ENCODE measurements at places on chromosomes 7 and 10.
A peak's percentile ranks its signal among the peaks of the same experiment; 100 is the strongest.

DNA sequence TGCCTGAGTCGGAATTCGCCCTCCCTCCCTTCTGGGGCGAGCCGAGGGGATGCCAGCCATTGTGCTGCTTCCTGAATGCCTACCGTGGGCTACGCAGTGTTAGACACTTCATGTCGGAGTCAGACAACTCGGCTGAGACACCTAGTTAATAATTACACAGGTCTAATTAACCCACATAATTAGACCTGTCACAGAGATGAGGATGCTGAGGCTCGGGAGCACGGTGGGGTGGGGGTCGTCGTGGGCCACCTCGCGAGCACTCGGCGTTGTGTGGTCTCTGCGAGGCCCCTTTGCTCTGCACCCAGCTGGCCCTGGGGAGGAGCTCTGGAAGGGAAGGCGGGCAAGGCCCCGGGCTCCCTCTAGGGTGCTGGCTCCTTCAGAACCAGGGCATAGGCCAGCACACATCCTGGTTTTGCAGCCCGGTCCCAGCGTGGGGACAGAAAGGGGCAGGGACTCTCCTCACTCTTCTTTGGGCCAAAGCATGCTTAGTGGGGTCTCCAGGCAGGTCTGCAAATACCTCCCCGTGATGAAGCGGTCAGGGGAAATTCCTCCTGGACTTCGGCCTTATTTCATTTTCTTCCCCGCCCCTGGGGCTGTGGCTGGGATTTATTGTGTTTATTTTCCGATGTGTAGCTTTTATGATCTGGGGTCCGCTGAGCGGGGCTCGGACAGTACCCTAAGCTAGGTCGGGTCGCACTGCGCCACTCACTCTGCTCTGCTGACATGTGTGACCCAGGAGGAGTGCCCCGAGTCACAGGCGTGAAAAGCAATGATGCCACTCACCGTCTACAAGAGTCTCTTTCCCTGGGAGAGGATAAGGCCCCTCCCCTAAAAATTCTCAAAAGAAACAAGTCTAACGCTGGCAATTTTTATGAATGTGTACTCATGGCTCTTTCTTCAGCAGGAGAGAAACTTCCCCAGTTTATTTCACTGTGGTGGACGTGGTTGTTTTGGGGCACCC lies 4.9 kb upstream of the FOXL3 start:
- DNase-seq, result no peak

DNA sequence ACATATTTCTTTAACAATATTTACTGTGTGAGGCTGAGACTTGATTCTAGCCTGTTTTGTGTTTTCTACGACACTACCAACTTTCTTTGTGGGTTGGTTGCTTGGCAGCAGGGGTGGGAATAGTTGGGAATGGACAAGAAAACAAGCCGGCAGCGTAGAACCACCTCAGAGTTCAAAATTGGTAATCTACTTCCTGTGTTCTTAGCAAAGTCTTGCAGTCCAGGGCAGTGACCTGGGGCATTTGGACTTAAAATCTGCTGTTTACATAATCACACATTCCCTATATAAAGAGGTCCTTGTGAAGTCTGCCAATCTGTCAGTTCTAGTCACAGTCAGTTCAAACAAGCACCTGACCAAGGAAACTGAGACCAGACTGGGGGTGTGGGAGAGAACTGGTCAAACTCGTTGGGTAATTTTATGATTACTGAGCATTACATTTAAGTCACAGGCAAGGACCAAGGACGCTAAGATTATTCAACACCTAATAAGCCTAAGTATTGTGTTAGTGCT lies 167.9 kb downstream of the CPEB3 start:
- no peak for DNase-seq

DNA sequence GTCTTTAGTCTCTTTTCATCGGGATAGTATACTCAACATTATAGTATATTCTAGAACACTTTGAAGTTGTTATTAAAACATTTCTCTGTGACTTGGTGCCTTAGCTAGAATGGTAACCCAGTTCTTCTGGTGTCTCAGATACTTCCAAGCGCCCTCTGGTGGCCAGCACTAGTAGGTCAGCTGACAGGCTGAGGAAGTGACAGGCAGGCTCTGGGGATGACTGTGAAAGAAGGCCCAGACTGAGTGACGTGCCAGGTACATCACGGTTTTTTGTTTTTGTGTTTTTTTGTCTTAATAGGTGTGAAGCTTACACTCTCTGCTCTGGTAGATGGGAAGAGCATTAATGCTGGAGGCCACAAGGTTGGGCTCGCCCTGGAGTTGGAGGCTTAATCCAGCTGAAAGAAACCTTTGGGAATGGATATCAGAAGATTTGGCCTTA lies 5.1 kb downstream of the COMTD1 start:
- peak; percentile 81 for DNase-seq

DNA sequence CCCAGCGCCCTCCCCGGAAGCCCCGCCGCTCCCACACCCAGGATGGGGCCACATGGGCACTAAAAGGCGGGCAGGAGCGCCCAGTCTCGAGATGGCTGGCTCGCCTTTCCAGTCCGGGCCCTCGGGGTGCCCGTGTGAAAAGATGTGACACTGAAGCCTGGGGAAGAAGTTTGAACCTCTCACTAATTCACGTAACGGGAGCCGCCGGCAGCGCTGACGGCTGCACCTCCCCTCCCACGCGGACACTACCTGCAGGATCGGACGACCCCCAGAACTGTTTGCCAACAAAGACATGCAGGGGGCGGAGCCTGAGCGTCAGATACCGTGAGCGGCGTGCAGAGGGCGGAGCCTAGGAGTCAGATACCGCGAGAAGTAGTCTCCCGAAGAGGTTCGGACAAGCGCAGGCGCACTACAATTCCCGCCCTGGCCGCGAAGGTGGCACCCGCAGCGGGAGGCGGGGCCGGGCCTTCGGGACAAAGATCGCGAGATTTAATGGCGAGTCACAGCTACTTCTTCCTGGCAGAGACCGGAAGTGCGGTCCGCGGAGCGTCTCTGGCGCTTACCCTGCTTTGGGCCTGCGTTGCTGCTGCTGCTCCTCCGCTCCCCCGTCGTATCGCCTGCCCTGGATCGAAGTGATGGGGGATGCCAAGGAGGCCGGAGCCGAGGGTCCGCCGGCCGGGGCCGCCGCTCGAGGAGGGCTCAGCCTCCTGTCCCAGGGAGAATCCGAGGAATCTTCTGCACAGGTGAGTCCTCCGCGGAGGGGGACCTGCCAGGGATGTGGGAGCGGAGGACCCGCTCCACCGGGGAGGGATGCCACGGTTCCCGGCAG lies at the start of gene EDRF1:
Gene EDRF1, plus strand, starts transcription at position 537 of the 829 bp plus-strand sequence. Its CDS starts 99 bp downstream, at position 636.
- peak; percentile 99 for DNase-seq

DNA sequence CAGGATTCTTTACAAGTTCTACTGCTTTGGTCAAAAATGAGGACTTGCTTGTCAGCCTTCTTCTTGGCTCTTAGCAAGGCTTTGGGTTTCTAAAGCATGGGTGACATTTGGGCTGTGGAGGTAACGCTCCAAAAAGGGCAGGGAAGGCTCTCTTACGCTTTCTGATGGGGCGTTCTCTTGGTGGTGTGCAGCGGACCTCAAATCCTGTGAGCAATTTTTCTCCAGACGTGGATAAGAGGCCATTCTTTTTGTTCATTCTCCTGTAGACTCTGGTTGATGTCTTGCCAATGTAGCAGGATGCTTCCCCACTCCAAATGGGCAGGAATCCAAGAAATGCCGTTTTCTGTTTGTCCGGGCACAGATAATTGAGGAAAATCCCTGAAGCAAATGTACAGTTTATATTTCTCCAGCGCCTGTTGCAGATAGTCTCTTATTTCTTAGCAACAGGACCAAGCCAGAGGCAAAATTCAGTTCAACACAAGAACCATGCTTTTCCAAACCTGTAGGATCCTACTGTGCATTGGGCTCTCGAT lies 138.4 kb upstream of the NFE2L3 start:
- DNase-seq, result no peak

DNA sequence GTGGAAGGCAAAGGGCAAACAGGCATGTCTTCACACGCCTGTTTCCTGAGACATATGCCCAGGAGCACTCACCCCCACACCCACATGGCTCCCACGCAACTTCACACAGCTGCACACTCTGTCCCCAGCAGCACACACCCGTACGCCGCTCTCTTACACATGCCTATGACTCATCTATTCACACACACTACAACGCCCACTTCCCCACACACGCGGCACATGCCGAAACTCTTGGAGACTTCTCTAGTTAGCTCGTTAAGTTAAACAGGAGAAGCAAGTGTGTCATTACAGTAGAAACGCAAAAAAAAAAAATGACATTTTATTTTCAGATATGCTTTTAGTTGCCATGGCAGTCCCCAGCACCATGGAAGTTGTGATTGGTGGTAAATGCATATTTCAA lies 6.7 kb downstream of the CALN1 start:
- DNase-seq, result no peak

DNA sequence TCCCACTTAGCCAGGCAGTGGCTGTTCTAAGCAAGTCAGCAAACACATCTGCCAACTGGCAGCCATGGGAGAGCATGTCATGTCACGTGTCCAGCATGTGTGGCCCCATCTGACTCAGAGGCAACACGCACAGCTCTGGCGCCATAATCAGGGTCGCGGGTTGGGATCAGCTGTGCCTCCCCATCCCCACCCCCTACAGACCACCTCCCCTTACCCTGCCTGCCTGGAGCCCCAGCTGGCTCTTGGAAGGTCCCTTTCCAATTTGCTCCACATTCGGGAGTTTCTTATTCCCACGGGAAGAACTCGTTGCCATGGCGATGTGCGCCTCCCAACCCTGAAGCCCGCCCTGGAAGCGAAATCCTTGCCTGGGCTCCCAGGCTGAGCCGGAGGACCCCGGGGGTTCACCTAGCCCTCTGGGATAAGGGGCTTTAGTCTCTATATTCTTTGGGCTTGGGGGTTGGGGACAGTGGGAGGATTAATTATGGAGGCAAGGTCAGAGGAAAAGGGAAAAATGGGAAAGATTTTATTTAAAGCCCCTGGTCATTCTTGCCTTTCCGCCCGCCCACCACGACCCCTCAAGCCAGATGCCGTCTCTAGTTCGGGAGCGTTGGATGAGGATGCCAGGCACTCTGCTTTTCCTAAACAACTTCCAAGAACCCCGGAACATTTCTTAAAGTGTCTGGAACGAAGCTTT lies 283.7 kb downstream of the ZEB1 start:
- peak; percentile 81 for DNase-seq

- no peak for DNase-seq
These were observed 76.7 kb upstream of the ANLN start for GRCh38 chr7:36312915-36313334.

- DNase-seq, result no peak
These were observed 168.8 kb upstream of the POT1 start for GRCh38 chr7:125098377-125098970.

DNA sequence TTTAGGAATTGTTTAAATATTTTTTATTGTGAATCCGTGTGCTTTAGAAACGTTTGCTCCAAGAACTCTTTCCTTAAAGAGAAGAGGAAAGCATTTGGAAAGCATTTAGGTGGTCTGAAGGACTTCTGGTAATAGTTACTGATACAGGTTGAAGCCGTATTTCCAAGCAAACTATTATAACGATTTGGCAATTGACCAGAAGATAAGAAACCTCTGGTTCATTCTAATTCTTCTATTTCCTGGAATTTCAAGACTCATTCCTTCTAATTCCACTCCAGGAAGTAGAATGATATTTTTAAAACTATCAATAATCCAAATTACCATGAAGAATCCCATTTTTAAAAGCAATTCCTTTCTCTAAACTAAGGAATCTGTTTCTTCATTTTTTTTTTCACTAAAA lies 158.9 kb upstream of the AGR3 start:
- no peak for DNase-seq

DNA sequence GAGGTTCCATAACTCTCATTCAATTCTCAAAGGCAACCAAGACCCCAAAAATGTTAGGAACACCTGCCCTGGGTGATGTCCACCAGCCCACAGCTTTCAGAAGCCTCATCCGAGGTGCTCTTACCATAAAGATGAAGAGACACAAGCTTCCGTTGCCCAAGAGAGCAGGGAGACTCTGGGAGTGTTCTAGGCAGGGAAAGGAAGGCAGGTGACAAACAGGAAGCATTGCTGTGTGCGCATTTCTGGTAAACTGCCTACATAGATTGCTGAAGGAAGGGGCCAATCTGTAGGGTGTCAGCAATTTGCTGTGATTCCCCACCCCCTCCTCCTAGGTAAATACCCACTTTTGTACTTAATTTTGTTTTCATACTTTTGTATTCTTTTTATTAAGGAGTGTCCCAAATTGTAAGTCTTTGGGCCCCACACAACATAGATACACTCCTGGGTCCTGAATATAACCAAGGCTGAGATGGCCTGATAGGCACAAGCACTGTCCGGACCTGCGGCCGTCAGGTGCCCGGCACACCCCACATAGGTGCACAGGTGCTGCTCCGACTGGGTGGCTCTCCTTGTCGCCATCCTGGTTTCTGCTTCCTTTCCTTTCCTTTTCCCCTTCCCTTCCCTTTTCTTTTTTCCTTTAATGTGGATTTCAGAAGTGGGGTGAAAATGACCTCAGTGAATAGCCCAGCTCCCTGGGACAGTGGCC lies 51.4 kb upstream of the SMNDC1 start:
- no peak for DNase-seq

GRCh38 chr10:79445977-79446757 lies 743 bp upstream of the ZCCHC24 start:
- DNase-seq, result peak; percentile 71

GRCh38 chr10:122122493-122122892 lies 133.5 kb downstream of the TACC2 start:
- no peak for DNase-seq

GRCh38 chr7:80218723-80219122 lies 84.1 kb downstream of the GNAI1 start:
- DNase-seq, result no peak

DNA sequence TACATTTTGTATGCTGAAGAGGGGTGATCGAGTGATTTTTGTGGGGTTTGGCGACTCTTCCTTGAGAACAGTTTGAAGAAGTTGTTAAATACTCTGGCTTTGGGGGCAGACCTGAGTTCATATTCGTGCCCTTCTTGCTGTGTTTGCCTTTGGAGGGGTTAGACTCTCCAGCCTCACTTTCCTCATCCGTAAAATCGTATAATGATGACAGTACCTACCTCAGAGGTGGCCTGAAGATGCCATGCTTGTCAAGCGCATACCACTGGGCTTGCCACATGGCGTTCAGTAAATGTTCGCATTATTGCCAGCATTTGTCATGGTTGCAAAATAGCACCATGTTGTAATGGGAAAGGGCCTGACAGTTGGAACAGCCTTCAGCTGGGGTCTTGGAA lies 1.3 kb downstream of the STK17A start:
- DNase-seq, result no peak

- no peak for DNase-seq
These were observed 3.0 kb upstream of the AOC1 start for GRCh38 chr7:150849204-150849775.

- DNase-seq, result no peak
These were observed 4.3 kb downstream of the PLXNA4 start for GRCh38 chr7:132571970-132572369.
